ENCODE measurements at places on chromosomes 5 and 9.

- no peak for DNase-seq
Measured at GRCh38 chr9:23590276-23591000, 235.6 kb downstream of the ELAVL2 start.

DNA sequence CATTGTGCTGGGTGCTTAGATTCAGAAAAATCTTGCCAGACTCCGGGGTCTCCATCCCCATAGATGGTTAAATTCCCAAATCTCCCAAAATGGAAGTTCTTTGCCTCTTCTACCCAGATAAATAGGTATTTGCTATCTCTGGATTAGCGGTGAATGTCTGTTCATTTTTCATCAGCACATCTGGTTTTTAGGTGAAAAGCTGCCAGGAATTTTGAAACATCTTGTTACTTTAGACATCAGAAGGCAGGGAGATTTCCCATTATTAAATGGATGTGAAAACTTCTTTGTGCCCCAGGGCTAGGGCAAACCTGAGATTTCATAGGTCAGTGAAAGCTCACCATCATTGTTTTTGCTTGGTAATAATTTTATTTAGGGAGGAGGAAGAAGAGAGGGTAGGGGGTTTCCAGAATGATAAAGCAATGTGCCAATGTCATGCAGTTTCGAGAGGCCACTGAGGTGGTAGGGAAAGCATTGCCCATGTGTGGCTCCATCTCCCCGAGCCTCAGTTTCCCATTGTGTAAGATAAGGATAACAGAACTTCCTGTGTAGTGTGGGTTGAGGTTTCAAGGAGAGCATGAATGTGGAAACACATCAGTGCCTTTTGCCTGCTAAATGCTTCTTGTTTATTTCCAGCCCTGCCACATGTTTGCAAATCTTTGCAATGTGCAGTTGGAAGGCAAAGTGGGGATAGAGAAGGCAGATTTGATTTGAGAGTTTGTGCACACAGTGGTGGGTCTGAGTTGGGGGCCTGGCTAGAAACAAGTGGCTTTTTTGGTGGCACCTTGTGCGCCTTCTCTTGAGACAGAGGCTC is 147.2 kb upstream of the KLF4 start:
- DNase-seq: no peak

DNA sequence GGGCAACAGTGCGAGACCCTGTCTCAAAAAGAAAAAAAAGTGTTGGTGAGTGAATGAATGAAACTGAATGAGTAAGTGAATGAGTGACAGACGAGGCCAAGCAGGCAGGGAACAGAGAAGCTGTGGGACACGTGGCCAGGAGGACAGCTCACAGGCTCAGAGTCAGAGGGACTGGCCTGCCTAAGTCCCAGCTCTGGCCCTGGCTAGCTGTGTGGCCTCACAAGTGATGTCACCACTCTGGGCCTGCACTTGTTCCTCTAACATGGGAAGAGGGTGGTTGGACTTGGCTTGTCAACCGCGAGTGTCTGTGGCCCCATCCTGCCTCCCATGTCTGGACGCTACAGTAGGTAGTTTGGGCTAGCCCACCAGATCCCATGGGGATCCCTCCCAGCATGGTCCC is 4.7 kb upstream of the PLPP7 start:
- DNase-seq: no peak

GRCh38 chr9:5767968-5768932 is 64.7 kb downstream of the ERMP1 start:
- DNase-seq: no peak

DNA sequence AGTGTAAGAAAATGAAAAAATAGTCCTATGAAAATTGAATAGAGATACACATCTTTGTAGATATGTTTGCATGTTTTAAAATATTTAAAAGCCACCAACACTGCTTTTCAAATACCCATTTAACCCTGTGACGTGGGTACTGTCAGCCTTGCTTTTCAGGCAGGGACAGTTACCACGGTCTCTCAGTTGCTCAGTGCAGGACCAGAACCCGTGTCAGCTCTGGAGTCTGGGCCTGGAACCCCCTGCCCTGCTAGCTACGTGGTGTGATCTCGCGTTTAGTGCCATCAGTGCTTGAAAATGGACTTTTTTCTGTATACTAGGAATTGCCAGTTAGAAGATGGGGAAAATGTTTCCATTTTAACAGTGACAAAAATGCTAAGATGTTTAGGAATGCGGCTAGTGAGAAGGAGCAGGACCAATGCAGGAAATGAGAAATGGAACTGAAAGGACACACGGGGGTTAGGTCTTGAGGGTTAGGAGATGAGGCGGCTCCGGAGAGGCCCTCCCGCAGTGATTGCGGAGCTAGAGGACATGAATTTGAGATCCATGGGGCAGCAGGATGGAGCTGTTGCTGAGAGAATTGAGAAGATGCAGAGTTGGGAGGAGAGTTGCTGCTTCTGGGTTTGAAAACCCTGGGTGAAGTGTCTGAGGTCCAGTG is 13.7 kb downstream of the RNU6ATAC start:
- no peak for DNase-seq

GRCh38 chr9:90107040-90107725 is 502.4 kb downstream of the GADD45G start:
- no peak for DNase-seq

DNA sequence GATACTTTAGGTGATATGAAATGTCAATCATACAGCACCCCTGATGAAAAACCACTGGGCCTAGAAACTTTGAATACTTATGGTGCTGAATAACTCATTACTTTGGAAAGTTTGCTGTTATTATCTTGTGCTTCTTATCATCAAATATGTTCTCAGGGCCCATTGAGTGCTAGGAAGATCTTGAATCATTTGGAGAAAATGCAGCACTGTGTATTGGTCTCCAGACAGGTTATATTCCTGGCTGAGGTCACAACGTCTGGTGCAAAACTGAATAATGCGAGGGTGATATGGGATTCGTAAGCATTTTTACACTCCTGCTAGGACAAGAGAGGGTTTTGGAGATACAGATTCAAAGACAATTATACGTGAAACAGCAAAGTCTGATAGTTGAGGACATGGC is 249.4 kb upstream of the TNC start:
- no peak for DNase-seq

GRCh38 chr5:159619826-159620225 is 289.5 kb upstream of the IL12B start:
- DNase-seq: no peak

- DNase-seq: no peak
Measured at GRCh38 chr9:129822898-129823541, 916 bp downstream of the TOR1A start.

GRCh38 chr5:143094087-143094521 is 309.4 kb downstream of the NR3C1 start:
- DNase-seq: no peak

GRCh38 chr9:18675973-18676372 is 202.0 kb downstream of the ADAMTSL1 start:
- no peak for DNase-seq

DNA sequence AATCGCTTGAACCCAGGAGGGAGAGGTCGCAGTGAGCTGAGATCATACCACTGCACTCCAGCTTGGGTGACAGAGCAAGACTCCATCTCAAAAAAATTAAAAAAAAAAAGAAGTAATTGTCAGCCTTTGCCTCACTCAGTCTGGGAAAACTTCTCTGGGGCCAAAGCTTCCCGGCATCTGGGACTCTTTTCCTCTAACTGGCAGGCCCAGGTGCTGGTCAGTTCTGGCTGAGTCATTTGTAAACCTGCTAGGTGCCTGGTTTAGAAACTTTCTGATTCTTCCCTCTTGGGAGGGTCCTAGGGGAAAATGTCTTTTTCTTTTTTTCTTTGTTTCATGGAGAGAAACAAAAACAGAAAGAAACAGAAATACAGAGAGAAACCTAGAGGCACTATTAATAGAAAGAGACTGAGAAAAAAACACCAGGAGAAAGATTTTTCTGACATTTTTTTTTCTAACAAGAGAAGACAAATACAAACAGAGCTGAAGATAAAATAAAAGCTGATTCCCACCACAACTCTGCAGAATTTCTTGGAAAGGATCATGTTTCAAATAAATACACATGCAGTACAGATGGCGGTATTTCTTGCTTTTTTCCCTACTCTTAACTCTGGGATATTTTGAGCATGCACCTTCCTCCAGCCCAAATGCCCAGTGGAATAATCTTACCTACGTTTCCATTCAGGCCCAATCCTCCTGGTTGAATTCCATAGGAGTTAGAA is 22.1 kb upstream of the UBAP2 start:
- DNase-seq: no peak

DNA sequence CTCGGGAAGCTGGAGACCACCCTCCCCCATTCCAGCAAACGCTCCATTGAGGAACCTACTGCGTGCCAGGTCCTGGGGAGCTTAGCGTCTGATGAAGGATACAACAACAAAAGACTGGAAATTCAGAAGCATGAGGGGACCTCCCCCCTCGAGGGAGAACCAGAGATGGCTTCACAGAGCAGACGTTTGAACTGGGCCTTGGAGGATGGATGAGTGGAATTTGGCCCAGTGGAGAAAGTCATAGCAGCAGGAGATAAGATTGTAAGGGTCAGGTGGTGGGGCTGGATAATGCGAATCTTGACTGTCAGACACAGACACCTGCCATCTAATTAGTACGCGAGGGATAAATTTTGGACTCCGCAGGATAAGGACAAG is 1.2 kb upstream of the SLC25A51 start:
- no peak for DNase-seq

GRCh38 chr9:111691672-111692329 is 30.4 kb downstream of the GNG10 start:
- no peak for DNase-seq

GRCh38 chr5:104843822-104844221 is 1281.2 kb upstream of the NUDT12 start:
- DNase-seq: no peak

DNA sequence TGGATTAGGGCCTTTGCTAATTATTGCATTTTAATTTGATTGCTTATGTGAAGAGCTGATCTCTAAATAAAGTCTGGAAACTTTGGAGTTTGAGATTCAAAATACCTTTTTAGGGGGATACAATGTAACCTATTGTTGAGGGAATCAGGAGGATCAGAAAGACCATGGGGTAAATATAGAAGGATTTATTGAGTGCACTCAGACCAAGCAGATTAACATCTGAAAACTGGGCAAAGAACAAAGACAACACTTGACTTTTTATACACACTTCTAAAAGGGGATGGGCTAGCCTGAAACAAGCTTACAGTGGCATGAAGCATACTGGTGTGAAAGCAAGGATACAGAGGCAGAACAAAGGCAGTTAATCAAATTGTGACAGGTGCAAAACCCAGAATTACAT is 174.3 kb downstream of the MRPS30 start:
- DNase-seq: no peak

DNA sequence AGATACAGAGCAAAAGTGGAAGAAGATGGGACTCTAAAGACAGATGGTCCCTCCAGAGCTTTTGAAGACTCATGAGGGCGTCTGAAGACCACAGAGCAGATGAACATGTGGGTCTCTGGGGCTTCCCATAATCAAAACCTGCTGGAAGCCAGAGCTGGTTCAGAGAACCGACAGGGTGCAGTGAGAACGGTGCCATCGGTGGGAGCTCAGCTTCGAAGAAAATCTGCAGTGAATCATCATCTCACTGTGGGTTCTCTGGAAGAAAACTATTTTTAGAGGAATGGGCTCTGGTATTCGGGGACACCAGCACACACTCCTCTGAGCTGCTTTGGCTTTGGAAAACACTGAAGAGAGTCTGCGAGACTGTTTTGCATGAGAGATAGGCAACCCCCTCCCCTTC is 222.4 kb upstream of the PANK3 start:
- no peak for DNase-seq

DNA sequence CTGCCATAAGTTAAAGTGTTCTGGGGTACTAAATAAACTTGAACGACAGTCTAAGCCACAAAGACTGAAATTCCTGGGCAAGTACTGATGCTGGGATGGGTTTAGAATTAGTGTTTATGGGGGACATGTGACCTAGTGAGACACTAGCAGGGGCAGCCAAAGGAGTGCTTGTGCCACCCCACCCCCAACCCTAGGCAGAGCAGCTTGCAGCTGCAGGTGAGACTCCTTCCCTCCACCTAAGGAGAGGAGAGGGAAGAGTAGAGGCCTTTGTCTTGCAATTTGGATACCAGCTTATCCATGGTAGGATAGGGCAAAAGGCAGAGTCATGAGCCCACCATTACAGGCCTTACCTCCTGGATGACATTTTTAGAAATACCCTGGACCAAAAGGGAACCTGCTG is 28.7 kb upstream of the PDE4D start:
- DNase-seq: no peak

- no peak for DNase-seq
Measured at GRCh38 chr5:22572941-22573340, 280.2 kb downstream of the CDH12 start.

GRCh38 chr9:90869361-90869760 is 67.7 kb downstream of the SYK start:
- DNase-seq: no peak

- DNase-seq: no peak
Measured at GRCh38 chr9:80648336-80648735, 1041.0 kb downstream of the TLE1 start.

- no peak for DNase-seq
Measured at GRCh38 chr5:173715607-173716006, 99.2 kb upstream of the BOD1 start.

DNA sequence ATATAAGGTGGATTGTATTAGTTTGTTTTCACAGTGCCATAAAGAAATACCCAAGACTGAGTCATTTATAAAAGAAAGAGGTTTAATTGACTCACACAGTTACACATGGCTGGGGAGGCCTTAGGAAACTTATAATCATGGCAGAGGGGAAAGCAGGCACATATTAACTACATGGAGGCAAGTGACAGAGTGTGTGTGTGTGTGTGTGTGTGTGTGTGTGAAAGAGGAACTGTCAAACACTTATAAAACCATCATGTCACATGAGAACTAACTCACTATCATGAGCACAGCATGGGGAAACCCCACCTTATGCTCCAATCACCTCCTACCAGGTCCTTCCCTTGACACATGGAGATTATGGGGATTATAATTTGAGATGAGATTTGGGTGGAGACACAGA is 118.6 kb downstream of the SPEF2 start:
- no peak for DNase-seq

GRCh38 chr5:14595189-14595588 is 13.6 kb downstream of the OTULINL start:
- DNase-seq: no peak

DNA sequence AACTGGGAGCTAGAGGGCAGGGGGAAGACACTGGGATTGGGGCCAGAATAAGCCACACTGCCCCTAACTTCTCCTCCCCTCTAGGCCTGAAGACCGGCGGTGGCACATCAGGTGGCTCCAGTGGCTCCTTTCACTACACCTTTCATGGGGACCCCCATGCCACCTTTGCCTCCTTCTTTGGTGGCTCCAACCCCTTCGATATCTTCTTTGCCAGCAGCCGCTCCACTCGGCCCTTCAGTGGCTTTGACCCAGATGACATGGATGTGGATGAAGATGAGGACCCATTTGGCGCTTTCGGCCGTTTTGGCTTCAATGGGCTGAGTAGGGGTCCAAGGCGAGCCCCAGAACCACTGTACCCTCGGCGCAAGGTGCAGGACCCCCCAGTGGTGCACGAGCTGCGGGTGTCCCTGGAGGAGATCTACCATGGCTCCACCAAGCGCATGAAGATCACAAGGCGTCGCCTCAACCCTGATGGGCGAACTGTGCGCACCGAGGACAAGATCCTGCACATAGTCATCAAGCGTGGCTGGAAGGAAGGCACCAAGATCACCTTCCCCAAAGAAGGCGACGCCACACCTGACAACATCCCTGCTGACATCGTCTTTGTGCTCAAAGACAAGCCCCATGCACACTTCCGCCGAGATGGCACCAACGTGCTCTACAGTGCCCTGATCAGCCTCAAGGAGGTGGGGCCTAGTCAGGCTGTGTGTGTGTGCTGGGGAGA is 6.8 kb downstream of the DNAJB5 start:
- DNase-seq: no peak
